ENCODE measurements at places on chromosomes 3 and 15.

DNA sequence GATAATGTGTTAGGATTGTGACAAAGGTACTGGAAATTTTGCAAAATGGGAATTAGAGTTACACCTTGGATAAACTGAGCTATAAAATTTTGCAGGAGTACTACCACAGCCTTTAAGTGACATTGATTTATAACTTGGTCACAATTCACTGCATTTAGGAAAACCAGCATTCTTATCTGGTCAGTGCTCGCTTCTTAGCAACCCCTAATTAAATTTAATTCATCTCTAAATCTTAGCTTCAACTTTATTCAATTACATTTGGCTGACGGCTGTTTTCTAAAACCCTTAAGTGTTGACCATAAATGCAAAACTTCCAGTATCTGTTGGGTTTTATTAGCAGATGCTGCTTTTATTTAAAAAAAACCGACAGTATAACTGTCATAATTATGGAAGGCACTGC, 31.3 kb downstream of the TFRC start:
- no peak for DNase-seq

- DNase-seq, result no peak
Measured at GRCh38 chr15:83673385-83673784, 19.5 kb downstream of the ADAMTSL3 start.

GRCh38 chr3:189262746-189263145, 91.0 kb downstream of the TPRG1 start:
- DNase-seq, result no peak

GRCh38 chr3:43473244-43473643, 148.6 kb downstream of the ANO10 start:
- DNase-seq, result no peak

- DNase-seq, result no peak
Measured at GRCh38 chr15:65796610-65797078, 4.6 kb upstream of the DENND4A start.

GRCh38 chr15:68635141-68635540, 56.3 kb downstream of the CORO2B start:
- DNase-seq, result no peak

DNA sequence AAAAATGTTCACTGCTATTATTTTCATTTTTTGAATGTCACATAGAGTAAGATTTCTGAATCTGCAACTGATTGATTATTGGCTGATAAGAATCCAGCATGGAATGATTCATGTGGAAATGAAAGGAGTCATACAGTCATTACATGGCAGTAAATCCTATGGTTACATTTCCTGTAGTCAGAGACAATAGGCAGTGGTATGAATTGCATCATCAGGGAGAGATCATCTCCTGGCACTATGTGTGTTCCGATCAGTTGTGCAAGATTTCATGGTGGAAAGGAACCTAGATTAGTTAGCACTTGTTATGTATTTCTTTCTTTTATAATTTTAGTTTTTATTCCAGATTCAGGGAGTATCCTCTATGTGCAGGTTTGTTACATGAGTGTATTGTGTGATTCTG, 38.8 kb downstream of the SLC12A1 start:
- no peak for DNase-seq

DNA sequence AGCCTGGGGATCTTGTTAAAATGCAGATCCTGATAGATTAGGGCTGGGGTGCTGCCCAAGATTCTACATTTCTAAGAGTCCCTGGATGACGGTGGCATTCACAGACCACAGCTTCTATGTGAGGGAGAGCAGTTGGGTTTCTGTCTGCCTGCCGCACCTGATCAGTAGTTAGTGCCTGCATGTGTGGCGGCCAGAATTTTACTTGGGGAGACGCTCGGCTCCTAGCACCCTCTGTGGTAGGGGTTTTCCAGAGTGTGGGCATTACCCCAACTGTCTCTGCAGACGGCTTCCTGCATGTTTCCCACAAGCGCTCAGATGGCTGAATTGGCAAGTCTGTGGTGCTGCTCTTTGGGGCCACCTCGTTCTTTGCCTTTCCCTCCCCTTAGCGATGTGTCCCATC, 8.3 kb downstream of the GHRL start:
- peak; percentile 17 for DNase-seq

- DNase-seq, result no peak
Measured at GRCh38 chr3:188573291-188573940, 419.5 kb downstream of the LPP start.

GRCh38 chr3:171936191-171936841, 93.2 kb downstream of the TMEM212 start:
- DNase-seq, result no peak

- DNase-seq, result no peak
Measured at GRCh38 chr3:61627768-61628185, 66.4 kb downstream of the PTPRG start.

DNA sequence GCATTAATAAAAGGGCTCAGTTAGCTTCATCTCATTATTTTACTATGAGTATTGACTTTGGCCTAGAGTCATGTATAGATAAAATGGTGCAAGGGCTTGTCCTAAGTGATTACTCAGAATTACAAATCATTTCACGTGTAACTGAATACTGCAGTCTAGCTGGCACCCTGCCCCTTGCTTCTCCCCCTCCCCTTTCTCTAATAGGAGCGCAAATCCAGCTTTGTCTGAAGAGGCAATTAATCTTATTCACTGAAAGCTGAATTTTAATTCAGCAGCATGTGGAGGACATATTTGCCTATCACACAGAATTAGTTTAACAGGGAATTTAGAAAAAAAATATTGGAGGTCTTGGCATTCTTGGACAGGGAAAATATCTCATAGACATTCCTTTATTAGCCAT, 412.1 kb upstream of the DPH6 start:
- DNase-seq, result no peak

GRCh38 chr3:141830508-141830907, 45.9 kb upstream of the ATP1B3 start:
- no peak for DNase-seq

GRCh38 chr15:52010633-52011595, 8.1 kb upstream of the MAPK6 start:
- peak; percentile 41 for DNase-seq

DNA sequence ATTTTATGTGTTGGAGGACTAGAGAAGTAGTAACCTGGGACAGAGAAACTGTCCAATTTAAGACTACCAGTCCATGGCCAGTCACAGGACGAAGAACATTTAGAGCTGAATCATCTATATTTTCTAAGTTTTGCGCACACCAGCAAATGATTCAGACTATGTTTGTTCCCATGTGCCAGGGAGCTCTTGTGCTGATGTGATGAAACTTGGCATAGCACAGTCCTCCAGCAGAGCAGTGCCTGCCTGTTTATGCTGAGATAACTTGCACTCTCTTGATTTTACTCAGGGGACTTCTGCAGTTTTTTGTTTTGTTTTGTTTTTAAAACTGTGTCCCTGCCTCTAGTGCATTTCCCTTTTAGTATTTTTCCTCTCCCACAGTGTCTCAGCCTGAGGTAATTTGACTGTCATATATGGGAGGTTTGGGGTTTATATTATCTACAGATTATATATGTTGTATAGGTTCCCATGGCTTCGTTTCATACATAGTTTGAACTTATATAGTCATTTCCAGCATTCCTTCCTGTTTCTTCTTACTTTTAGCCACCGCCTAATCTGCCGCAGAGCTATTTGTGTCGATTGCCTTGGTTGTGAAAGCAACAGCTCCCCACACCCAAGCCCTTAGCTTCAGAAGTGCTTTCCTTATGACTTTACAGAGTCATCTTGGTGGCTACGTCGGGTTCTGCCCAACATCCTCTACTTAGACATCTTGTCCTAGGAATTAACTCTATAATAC, 45.5 kb downstream of the PPM1L start:
- DNase-seq, result no peak

GRCh38 chr15:84402856-84403608, 167.5 kb downstream of the GOLGA6L4 start:
- no peak for DNase-seq

- no peak for DNase-seq
Measured at GRCh38 chr15:27463525-27464088, 492.6 kb downstream of the GABRG3 start.

- no peak for DNase-seq
Measured at GRCh38 chr3:175111036-175111435, 251.9 kb downstream of the NAALADL2 start.

DNA sequence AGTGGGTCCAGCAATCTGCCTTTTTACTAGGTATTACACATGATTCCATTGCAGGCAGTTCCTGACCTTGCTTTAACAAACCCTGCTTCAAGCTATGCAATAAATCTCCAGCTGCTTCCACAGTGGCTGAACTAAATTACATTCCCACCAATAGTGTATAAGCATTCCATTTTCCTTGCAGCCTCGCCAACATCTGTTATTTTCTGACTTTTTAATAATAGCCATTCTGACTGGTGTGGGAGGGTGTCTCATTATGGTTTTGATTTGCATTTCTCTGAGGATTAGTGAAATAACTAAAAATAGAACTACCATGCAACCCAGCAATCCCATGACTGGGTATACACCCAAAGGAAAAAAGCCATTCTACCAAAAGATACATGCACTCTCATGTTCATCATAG, 36.4 kb upstream of the DNAJC13 start:
- no peak for DNase-seq

DNA sequence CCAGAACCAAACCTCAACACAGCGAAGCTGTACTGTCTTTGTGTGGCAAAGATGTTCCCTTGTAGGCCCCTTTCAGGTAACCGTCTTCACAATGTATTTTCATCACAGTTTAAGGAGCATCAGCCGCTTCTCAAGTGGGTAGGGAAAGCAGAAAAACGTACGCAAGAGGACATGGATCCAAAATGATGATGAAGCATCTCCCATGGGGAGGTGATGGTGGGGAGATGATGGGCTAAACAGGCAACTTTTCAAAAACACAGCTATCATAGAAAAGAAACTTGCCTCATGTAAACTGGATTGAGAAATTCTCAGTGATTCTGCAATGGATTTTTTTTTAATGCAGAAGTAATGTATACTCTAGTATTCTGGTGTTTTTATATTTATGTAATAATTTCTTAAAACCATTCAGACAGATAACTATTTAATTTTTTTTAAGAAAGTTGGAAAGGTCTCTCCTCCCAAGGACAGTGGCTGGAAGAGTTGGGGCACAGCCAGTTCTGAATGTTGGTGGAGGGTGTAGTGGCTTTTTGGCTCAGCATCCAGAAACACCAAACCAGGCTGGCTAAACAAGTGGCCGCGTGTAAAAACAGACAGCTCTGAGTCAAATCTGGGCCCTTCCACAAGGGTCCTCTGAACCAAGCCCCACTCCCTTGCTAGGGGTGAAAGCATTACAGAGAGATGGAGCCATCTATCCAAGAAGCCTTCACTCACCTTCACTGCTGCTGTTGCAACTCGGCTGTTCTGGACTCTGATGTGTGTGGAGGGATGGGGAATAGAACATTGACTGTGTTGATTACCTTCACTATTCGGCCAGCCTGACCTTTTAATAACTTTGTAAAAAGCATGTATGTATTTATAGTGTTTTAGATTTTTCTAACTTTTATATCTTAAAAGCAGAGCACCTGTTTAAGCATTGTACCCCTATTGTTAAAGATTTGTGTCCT, 60.0 kb downstream of the AAGAB start:
- DNase-seq, result no peak

- peak; percentile 26 for DNase-seq
Measured at GRCh38 chr3:171772427-171773056, 37.7 kb downstream of the PLD1 start.

DNA sequence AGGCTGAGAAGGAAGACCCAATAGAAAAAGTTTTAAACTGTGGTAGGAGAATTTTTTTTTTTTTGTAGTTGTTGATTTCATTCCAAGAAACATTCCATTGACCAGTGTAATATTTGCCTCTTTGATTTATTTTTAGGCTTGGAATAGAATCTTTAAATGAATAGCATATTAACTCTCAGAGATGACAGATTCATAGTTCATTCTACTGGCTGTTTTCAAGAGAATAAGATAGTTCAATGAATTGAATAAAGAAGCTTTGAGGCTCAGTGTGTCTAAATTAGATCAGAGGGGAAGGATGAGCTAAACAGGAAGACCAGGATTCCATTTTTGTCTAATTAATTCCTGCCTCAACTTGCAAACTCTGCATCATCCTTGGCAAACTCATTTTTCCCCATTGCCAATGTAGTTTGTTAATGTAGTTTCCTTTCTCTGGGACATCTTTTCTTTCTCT, 98.4 kb downstream of the NAALADL2 start:
- DNase-seq, result no peak

DNA sequence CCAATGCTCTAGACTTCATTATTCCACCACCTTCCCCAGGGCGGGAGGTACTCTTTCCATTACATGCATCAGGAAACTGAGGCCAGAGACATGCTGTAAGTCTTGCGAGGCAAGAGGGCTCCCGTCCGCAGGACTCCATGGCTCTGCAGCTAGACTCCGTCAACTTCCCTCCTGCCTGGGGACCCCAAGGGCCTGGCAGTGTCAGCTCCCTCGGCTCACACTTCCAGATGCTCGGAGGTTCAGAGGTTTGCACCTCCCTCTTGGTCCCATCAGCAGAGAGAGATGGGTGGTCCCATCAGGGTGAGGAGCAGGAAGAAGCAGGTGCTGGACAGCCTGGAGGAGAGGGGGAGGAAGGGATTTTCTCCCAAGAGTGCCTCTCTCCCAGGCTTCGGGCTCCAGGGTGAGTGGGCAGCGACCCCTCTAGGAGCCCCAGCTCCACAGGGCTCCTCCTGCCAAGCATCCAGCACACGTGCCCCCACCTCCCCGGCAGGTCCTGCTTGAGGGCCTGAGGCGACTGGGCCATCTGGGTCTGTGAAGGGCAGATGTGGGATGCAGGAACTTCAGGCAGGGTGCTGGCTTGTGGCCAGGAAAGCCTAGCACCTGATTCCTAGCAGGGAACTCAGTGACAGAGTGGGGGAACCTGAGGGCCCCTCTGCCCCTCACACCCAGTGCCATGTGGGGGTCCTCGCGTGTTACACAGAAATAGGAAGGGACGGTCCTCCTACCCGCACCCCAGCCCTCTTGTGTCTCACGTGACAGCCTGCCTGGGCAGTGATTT, 9.3 kb downstream of the PAK6 start:
- no peak for DNase-seq

GRCh38 chr3:160065786-160066185, 77.2 kb downstream of the IL12A start:
- no peak for DNase-seq

DNA sequence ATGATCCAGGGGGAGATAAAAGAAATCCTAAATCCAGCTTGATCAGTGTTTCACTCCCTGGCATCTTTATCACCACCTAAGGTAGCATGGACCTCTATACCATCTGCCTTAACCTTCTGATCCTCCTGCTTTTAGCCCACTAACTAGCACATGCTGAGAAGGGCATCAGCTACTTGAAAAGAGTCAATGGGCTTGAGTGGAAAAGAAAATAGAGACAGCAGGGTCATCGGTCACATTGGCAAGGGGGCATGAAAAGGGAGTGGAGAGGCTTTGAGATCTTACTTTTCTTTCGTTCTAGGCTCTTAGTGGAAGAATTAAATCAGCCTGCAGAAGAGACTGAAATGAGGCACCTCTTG, 239 bp upstream of the ZFYVE19 start:
- DNase-seq, result no peak

GRCh38 chr3:139679220-139679775, 1.5 kb upstream of the NMNAT3 start:
- no peak for DNase-seq

DNA sequence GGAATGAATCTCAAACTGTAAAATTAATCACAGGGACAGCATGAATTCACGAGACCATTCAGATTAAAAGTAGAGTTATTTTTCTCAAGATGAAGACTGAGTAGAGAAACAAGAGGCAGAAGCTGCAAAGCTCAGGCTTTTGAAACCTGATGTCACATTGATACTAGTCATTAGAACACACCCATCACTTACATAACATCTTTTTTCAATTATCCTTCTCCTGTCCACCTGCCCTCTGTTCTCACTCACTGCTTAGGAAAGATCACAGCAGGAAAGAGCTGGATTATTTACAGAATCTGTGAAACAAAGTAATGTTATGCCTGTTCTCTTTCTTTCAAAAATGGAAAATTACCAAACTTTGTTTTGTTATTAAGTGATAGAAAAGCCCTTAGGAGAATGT, 72.0 kb upstream of the CDAN1 start:
- no peak for DNase-seq
